SK-N-SH (cell line): ENCODE measurements at places on chromosomes 11 and 22.

DNA sequence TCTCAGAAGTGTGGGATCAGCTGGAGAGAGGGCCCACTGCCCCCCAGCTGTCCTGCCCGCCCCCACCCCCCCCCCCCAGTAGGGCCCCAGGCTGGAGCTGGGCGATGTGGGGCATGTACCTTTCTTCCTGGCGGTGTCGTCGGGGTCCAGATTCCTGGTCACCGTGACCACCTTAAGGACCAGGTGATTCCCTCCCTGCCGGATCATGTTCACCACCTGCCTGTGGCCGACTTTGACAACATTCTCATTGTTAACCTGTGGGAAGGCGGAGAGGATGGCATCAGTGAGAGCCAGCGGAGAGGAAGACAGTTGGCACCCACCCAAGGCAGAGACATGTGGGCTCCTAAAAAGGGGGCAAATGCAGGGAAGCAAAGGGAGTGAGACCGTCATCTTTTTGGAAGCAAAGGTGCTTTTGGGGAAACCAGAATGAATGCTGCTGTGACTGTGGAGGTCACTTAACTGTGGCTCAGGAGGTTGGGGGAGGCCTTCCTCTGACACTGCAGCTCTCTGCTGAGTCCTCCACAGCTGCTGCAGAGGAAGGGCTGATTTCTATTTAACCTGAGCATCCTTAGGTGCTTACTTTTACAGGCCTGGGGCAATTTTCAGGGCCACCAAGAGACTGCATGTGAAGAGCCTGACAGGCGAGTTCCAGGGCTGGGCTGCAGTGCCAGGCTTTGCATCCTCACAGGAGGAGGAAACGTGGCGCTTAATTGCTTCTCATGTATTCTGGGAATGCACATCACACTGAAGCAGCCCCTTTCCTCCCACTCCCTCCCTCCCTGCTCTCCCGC, 104.5 kb downstream of the CTTN start:
- no peak for DNase-seq

DNA sequence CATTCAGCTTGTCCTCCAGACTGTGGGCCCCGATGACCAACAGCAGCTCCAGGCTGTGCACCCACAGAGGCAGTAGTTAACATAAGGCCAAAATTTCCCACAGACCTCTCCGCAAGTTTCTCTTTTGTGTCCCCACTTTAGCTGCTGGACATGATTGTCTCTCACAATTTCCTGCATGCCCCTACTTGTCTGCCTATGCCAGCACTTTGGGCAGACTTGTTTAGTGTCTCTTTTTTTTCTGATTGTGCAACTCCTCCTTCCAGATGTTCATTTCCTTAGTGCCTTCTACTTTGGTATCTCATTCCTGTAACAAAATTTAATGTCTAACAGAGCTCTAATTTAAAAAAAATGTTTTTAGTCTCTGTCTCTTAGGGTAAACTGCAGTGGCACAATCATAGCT, 23.8 kb upstream of the SCN3B start:
- DNase-seq: no peak

DNA sequence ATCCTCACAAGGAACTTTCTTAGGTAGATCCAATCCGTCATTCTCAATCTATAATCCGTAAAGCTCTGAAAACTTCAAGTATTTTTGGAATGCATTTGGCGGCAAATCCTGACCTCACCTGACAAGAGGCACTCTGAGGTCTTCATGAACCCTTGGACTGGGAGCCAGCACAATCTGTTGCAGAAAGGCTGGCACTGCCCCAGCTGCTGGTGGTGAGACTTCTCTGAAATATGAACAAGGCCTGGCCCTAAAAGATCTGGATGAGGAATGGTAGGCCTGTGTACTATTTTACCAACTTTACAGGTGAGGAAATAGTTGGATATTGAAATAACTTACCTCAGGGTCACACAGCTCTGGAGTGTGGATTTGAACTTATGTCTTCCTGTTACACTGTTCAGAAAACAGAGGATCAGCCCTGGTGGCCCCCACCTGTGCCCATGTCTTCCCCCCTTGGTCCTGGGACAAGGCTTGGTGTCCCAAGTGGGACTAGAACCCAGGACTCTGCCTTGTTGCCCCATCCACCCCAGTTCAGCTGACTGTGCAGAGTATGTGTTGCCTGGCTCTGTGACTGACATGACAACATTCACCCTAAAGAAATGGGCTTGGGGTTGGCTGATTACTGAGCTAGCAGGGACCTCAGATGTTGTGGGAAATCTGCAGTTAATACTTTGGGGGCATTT, 471.4 kb downstream of the MN1 start:
- no peak for DNase-seq

- no peak for DNase-seq
Observed at GRCh38 chr11:60927600-60927999, 3.3 kb downstream of the TMEM132A start.

DNA sequence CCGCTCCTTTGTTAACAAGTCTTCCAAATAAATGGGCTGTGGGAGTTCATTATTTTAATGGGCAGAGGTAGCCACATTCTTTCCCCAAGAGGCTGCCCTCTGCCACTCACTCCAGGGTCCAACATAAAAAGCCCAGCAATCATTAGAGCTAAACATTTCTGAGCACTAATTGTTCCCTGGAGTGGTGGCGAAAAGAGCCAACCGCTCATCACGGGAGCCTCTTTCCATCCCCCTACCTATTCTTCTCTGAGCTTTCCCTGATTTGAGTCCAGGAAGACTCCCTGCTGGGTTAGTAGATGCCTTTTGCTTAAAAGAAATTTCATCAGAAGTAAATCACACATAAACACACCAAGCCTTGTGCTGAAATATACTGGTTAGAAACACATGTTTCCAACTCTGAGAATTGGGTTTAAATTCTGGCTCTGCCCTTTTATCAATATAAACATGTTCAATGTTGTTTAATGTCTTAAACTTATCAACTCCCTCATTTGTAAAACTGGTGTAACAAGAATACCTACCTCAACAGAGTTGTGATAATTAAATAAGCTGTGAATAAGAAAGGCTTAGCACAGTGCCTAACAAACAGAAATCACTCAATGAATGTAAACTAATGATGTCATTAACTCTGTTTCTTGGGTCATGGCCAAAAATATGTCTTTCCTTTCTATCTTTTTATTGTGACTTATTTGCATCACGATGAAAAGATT, at the start of gene OR5A2:
OR5A2 (minus strand) TSS at position 53 of the 707 bp plus-strand sequence. CDS start 3,460 bp downstream, outside the sequence.
- no peak for DNase-seq

DNA sequence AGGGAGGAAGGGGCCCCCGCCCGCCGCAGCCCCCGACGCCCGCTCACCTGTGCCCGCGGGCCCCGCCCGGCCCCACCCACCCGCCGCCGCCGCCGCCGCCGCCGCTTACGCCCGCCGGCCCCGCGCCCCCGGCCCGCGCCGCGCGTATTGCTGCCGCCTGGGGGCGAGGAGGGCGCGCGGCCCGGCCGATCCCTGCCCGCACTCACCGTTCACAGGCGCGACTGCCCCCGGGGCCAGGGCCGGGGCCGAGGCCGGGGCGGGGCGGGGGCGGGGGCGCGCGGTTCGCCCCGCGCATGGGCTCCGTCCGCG, 212 bp downstream of the HRAS start:
- no peak for DNase-seq
